Stimulated activated CD4-positive, alpha-beta T cell treated with anti-CD3 and anti-CD28 coated beads, Interleukin-1b, Interleukin-23, amount 100 ng/mL, for 1 hour (primary cell): ENCODE measurements at places on chromosomes 13 and 19.

DNA sequence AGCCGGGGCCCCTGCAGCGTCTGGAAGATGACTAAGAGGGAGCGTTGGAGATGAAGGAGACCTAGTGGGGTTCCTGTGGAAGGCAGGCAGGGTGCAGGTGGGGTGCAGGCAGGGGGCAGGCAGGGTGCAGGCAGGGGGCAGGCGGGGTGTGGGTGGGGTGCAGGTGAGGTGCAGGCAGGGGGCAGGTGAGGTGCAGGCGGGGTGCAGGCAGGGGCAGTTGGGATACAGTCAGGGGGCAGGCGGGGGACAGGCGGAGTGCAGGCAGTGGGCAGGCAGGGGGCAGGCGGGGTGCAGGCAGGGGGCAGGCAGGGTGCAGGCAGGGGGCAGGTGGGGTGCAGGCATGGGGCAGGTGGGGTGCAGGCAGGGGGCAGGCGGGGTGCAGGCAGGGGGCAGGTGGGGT is 142.8 kb downstream of the SOX1 start:
- DNase-seq, result no peak

DNA sequence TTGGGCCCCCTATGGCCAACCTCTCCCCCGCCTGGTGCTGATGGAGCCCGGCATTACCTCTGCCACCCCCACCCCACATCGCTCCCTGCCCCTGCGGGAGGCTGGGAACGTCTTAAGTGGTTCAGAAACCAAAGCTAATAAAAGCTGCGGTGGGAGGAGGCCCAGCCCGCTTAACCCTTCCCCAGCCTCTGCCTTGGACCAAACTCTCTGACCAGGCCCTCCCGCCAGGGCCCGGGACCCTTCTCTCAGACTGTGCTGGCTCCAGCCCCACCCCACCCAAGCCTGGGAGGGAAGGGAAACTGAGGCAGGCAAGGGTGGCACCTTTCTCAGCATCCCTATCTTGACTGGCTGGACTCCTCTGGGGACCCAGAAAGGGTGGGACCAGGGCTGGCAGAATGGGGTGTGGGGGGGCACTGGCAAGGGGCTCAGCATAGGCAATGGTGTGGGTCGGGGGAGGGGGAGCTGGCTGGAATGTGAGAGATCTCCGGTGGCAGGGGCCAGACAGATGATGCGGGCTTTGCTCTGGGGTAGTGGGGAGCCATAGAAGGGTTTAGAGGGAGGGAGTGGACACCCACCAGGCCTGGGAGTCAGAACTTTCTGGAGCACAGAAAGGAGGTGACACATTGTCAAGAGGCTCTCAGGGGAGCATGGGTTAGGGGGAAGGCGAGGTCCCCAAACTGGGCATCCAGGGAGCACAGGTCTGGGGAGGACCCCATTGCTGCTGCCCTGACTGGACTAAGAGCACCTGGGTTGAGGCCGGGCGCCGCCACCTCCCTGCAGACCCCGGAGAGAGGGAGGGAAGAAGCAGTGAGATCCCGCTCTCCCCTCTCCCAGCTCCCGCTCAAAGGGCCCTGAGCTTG is 21.9 kb downstream of the SMIM24 start:
- DNase-seq, result no peak

DNA sequence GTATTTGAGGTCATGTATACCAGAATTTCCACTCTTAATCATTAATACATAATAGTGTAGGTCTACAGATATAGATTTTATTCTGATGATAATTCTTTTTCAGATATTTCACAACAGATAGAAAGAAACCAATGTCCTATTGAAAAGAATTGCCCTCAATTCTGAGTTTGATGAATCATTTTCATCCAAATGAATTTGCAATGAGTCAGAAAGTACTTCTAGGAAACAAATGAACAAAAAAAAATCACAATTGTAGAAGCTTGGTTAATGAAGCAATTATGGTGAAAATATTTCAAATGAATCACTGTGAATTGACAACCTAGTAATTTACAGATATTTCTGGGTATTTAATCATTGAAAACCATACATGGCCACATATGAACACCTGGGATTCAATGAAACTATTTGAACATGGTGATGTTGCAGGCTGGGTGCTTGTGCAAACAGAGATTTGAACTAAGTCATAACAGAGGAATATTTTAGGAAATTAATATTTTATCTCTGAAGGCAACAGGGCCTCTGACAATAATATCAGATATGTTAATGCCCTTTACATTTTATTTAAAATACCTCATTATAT is 360.9 kb downstream of the SLITRK5 start:
- DNase-seq, result no peak

- no peak for DNase-seq
These were observed 5.2 kb downstream of the LILRA4 start for GRCh38 chr19:54333586-54334298.
